ENCODE measurements at places on chromosomes 2 and 18. TPM values are rescaled to one million over a fixed set of nuclear protein-coding genes. Genes with fewer than 3 reads are reported as not detected.

The PFN4 gene
- not detected for polyA plus RNA-seq

The RNF25 gene
- 26.8 TPM for polyA plus RNA-seq

The TUBA3D gene
- 0.27 TPM for polyA plus RNA-seq

The PLGLB1 gene
- 1.6 TPM for polyA plus RNA-seq

The SCRN3 gene
- polyA plus RNA-seq: 12.3 TPM

The XIRP2 gene
- 0.31 TPM for polyA plus RNA-seq

The HOXD11 gene
- polyA plus RNA-seq: not detected

The DYNAP gene
- 0.13 TPM for polyA plus RNA-seq

The TRMT61B gene
- polyA plus RNA-seq: 60.1 TPM

The TMEM163 gene
- polyA plus RNA-seq: 1.3 TPM

The PRSS56 gene
- polyA plus RNA-seq: not detected

The DGKD gene
- 11.1 TPM for polyA plus RNA-seq

The AQP12A gene
- not detected for polyA plus RNA-seq

The INHA gene
- 1.5 TPM for polyA plus RNA-seq

The ASXL2 gene
- 7.0 TPM for polyA plus RNA-seq

The KCNE4 gene
- not detected for polyA plus RNA-seq

The GREB1L gene
- 0.29 TPM for polyA plus RNA-seq

Measured in GM23338 (cell line).